Hindlimb muscle (tissue), 1 donor: ENCODE measurements at places on chromosomes 7 and 10. TPM values are rescaled to one million over a fixed set of nuclear protein-coding genes. Genes with fewer than 3 reads are reported as not detected.

The RTKN2 gene
- 3.6 TPM for polyA plus RNA-seq

The RNF133 gene
- 0.22 TPM for polyA plus RNA-seq

The LDB1 gene
- polyA plus RNA-seq = 82.7 TPM

The DNAJC12 gene
- 7.1 TPM for polyA plus RNA-seq

The ECHDC3 gene
- 9.6 TPM for polyA plus RNA-seq

The HKDC1 gene
- polyA plus RNA-seq = not detected

The PGAM1 gene
- 80.4 TPM for polyA plus RNA-seq

The SH2B2 gene
- polyA plus RNA-seq = 22.2 TPM

The NUP205 gene
- polyA plus RNA-seq = 29.6 TPM

The ITIH5 gene
- 42.2 TPM for polyA plus RNA-seq

The CALU gene
- polyA plus RNA-seq = 214 TPM

The NUTM2D gene
- polyA plus RNA-seq = 12.8 TPM

The DRGX gene
- polyA plus RNA-seq = not detected

The LRIT1 gene
- not detected for polyA plus RNA-seq

The SRPK2 gene
- 34.6 TPM for polyA plus RNA-seq

The ARHGEF35 gene
- polyA plus RNA-seq = 1.3 TPM

The LRRD1 gene
- 0.75 TPM for polyA plus RNA-seq

The IGF2BP3 gene
- 27.5 TPM for polyA plus RNA-seq

The CDC14C gene
- not detected for polyA plus RNA-seq

The SMKR1 gene
- polyA plus RNA-seq = not detected

The PDCD4 gene
- 168 TPM for polyA plus RNA-seq
